ENCODE measurements at places on chromosomes 4 and X.

- DNase-seq: no peak
These were observed 236.1 kb downstream of the QDPR start for GRCh38 chr4:17275836-17276235.

GRCh38 chrX:118261151-118261550 is 84.8 kb upstream of the WDR44 start:
- no peak for DNase-seq

- no peak for DNase-seq
These were observed 112.8 kb downstream of the PPA2 start for GRCh38 chr4:105361053-105361452.

GRCh38 chr4:140186651-140187315 is 32.8 kb upstream of the MAML3 start:
- no peak for DNase-seq

GRCh38 chr4:165461159-165461821 is 82.5 kb downstream of the CPE start:
- no peak for DNase-seq

GRCh38 chrX:24023972-24024669 is 2.9 kb downstream of the KLHL15 start:
- no peak for DNase-seq
